ENCODE measurements at places on chromosomes 11 and 22. TPM values are rescaled to one million over a fixed set of nuclear protein-coding genes. Genes with fewer than 3 reads are reported as not detected.

AP1B1 gene
- total RNA-seq: 25.8 TPM

NDUFS3 gene
- 132 TPM for total RNA-seq

LARGE2 gene
- total RNA-seq: 2.8 TPM

CDKN1C gene
- total RNA-seq: 3.3 TPM

VWCE gene
- 0.61 TPM for total RNA-seq

DGAT2 gene
- total RNA-seq: 2.1 TPM

MOGAT2 gene
- total RNA-seq: not detected

IGF2 gene
- 3.5 TPM for total RNA-seq

F2 gene
- total RNA-seq: 2.2 TPM

TMEM86A gene
- total RNA-seq: 0.21 TPM

SCT gene
- total RNA-seq: not detected

FOLH1 gene
- total RNA-seq: not detected

Measured in A549 treated with GW870086 at 1 μM for 4 hours (cell line).